ENCODE measurements at places on chromosomes 6 and 20.

DNA sequence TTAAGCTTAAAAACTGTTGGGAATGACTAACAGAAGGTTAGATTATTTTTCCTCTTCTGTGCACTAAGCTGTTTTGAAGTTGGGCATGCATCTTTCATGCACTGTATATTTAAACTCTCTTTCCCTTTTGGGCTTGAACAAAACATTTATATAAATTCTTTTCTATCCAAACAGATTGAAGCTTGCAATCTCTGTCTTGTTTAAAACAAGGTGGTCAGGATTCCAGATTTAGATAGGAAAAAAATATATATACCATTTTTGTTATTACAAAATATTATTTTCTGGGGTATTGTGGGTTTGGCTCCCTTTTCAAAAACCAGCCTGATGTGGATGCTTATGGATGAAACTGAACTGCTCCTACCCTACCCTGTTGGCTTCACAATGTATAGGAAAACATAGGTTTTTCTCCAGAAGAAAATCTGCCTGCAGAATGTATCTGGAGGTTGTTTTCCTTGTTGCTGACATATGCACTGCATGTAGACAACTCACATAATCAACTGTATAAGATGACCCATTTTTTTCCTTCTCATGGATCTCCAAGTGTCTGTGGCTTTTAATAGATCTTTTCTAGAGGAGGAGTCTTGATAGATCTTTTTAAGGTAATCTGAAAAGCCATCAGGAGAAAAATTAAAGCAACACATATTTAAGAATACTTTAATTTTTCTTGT, 146.3 kb downstream of the PRL start:
- no peak for DNase-seq

GRCh38 chr6:37987559-37987958, 168.0 kb downstream of the ZFAND3 start:
- DNase-seq, result no peak

DNA sequence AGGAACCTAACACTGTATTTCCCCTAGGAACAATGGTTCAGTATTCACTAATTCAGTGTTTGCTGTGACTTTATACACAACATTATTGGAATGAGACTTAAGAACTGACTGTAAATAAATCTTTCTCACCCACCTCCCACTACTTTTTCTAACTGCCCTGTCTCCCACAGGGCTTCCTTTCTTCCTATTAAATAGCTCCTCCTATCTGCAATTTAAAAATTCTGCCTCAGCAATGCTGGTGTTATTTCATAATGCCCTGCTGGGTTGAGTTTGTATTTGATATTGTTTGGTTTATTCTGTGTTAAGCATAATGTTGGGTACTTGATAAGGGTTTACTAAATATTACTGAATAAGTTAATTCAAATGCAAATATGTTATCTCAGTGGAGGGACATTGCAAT, 573.1 kb upstream of the RNF217 start:
- DNase-seq, result no peak

- DNase-seq, result no peak
Observed at GRCh38 chr6:6509284-6509683, 79.2 kb upstream of the LY86 start.

DNA sequence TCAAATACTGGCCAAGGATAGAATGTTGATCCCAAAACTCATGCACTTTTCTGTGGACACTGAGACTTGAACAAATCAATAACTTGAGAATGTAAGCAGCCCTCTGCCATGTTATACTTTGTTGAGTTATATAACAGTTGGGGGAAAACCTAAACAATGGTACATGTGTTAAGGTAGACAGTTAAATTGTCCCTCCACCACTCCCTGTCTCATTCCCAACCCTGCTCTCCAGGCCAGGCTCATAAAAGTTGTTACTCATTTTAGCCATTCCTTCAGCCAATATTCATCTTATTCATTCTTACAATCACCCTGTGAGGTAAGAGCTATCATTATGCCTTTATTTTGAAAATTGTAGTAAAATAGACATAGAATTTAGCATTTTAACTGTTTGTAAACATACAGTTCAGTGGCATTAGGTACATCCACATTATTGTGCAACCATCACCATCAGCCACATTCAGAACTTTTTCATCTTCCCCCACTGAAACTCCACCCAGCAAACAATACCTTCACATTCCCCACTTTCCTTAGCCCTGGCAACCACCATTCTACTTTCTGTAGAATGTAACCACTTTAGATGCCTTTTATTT, 38.2 kb upstream of the IER3 start:
- DNase-seq, result no peak

DNA sequence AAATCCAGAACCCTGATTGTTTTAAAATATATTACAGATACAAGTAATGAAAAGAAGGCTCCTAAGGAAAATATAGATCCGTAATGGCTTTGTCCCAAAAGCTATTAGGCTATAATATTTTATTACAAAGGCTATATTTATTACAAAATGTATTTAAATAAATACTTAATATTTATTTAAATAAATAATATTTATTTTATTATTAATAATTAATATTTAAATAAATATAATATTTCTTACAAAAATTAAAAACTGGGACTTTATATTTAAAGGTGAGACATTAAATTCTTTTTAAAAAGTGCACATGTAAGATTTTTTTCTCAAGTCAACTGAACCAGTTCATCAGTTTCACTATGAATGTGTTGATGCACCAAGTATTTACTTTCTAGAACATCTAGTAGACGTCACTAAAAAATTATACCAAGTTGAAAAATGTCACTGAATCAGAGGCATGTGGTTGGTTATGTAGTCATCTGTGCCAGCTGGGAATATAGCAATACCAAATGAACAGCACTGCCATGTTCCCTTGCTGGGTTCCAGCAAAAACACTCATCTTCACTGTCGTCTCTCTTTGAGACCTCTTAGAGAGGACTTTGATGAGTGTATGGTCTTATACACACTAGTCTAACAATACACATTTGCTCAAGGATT, 278.9 kb downstream of the ESR1 start:
- DNase-seq, result no peak

DNA sequence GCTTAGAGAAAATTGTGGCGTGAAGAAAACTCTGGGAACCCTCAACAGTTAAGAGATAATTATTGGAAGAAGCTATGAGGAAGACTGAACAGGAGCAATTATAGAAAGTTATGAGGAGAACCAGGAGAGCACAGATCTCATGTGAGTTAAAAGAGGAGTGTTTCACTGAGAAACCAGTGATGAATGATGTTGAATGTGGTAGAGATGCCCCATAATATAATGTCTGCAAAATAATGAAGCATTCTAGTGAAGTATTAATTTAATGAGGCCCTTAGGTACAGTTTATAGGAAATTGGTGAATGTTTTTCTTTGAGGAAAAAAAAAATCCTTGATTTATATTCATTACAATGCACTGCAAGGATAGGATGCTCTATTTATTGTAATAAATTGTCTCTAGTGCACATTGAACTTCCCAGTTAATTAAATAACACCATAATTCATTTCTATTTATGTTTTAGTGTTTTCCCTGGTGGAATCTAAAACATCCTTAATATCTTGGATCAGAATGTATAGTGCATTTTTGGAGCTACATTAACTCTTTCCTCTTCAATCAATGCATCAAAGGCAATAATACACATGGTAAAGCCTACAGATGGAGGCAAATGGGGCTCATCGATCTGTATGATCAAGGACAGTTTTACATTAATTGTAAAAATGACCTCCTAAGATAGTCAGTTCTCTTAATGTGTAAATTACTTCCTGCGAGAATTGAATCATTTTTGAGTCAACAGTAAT, 91.4 kb upstream of the EYS start:
- no peak for DNase-seq

DNA sequence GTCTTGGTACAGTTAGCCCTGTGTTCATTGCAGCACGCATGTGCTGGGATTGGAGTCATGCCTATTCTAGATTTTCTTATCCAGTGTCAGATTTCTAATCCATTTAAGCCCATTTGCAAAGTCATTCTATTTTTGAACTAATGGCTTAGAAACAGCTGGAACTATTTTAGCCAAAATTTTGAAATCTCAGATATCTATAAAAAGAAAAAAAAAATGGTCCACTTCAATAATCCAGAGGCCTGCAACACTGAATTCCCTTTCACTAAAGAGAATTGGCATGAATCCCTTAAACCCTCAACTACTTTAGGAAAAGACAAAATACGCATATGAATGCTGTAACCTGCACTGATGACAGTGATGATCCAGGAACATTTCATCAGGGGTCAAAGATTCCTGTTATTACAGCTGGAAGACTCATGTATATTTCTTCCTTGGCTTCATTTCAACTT, 1.5 kb downstream of the COL21A1 start:
- no peak for DNase-seq

DNA sequence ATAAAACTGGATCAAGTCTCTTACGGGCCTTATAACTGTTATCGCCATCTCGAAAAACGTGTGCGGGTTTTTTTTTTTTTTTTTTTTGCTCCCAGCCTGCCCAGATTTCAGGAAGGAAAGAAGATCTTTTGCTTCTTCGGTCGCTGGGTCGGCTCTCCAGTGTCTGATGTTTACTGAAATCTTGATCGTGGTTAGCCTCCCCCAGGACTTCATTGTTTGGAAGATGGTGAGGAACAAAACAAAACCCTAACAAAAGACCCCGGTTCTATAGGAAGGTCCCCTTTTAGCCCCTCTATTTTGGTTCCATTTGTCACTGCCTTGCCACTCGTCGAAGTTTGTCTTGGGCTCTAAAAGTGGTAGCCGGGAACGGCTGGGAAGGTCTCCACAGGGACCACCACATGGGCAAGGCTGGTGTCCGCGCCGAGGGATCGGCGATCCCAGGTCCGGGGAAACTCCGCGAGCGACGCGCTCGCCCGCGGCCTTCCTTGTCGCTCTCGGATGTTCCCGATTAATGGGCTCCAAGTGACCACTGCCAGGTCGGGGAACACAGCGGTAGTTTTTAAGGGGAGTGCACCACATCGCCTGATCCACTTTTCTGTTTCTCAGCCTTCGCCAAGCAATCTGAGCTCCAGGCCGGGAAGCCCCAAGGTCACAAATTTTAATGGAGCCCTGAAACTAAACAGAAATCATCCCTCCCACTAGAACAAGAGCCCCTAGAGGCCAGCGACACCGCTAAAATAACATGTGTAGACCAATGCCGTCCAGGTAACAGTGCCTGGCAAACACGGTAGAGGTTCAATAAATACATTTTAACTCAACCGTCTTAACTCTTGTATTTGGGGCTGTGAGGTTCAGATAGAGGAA, 27.0 kb downstream of the TRIM27 start:
- peak; percentile 26 for DNase-seq

DNA sequence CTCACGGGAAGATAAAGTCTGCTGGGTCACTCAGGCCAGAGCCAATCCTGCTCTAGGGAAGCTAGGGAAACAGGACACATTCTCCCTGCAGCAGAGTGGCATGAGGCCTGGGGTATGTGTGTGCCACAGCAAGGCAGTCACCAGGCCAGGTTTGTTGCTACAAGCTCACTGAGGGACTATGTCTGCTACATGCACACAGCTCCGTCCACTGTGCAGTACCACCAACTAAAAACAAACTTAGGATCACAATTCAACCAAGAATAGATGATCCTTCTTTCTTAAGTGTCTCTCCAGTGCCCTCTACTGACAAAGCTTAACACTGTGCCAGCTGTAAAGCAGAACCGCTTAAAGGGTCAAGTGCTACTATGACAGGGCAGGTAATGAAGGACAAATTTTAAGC, 192.5 kb downstream of the PTPRK start:
- peak; percentile 18 for DNase-seq

DNA sequence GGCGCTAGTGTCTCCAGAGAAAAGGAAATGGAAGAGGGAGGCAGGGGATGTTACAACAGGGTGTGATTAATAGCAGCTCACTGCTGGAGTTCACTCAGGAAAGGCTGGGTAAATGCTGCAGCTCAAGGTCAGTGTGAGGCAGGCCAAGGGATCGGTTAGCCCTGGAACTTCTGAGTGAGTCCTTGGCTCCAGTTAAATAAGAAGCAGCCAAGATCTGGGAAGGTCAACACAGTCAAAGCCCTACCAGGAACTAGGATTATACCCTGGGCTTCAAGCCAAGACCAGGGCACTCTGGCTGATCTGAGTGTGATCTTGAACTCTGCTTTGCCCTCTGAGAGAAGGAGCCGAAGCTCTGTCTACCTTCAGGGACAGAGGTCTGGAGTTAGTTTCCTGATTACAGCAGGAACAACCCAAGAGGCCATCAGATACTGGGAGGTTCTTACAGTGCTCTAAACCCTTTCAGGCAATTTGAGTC, 44.3 kb downstream of the TPD52L1 start:
- no peak for DNase-seq

DNA sequence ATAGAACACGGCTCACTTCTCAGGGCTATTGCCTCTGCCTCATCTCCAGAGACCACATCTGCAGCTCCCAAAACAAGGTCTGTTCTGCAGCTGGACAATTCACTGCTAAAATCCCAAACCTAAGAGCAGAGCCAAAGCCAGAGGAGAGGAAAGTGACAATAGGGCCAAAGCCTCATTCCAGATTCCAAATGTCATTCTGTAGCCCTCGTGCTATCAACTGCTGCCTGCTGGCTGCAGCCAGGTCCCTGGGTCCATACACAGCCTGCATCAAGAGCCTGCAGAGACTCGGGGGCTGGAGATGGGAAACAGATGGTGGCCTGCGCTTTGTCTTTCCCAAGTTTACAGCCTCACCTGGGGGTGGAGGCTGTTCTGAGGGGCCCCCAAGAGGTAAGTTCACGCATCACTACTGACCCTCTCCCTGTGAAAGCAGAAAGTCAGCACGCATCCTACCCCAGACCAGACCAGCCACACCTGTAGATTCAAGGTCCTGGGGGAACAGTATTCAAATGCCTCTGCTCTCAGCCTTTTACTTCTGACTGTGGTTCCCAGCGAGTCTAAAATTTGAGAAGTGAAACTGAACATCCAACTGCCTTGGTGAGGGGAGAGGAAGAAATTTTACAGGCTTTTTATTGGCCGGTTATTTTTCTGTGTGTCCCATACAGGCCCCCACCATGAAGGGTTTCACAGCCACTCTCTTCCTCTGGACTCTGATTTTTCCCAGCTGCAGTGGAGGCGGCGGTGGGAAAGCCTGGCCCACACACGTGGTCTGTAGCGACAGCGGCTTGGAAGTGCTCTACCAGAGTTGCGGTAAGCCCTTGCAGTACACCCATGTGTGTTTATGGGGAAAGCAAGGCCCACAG, at the start of gene LY86:
LY86 (plus strand) TSS at position 657 of the 860 bp plus-strand sequence; CDS start at position 672, 15 bp downstream.
- no peak for DNase-seq

GRCh38 chr6:15512126-15512525, 150.7 kb downstream of the DTNBP1 start:
- no peak for DNase-seq

GRCh38 chr20:103456-103855, 16.0 kb downstream of the DEFB125 start:
- no peak for DNase-seq

- no peak for DNase-seq
Observed at GRCh38 chr6:167993169-167993568, 4.3 kb upstream of the KIF25 start.

GRCh38 chr6:81169166-81169565, 583.3 kb downstream of the TENT5A start:
- no peak for DNase-seq
